ENCODE measurements at places on chromosomes 5 and 9.

DNA sequence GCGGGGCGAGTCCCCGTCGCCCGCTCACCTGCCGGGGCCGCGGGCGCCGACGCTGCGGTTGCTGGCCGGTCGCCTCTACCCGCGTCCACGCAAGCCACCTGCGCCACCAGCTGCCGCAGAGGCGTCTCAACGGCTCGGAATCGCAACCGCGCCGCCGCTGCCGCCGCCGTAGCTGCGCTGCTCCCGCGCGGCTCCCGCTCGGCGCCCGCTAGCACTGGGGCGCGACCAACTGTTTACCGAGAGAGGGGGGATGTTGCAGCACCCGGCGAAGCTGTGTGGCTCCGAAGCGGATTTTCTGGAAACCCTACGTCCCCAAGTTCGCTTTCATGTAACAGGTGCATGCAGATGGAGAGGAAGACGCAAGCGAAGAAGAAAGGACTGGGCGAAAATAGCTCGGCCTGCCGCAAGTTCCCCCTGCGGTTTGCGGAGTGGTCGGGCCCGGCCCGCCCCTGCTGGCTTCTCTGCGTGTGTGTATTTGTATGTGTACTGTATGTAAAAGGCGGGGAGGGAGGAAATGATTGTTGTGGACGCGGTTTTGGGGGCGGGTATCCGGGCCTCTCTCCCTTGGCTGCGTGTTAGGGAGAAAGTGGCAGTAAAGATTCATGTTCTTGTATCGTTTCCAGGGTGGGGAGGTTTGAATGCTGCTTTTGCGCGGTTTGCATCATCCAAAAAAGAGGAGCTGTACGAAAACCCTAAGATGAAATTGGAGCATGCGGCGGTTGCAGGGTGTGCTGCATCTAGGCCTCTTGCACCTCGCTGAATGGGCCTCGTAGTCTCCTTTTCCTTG is at the start of gene PSIP1:
Gene PSIP1 (minus strand): TSS at position 182 of the 787 bp plus-strand sequence. CDS start 782 bp downstream, outside the sequence.
- peak; percentile 87 for DNase-seq

DNA sequence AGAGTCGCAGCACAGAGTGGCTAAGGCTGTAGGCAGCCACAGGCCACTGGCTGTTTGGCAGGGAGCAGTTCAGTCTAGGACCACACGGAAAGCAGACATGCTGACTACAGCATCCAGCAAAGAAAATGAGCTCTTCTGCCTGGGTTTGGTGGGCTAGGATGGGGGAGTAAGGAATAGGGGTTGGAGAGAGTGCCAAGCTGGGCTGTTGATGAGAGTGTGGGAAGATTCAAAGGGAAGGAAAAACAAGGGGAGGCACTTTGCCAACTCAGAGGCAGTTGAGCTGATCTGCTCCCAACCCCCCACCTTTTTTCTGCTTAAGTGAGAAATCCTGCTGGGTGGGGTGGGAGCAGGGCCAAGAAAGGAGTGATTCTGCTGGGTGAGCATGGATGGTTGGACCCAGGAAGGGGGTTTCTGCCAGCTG is 35.9 kb downstream of the SVEP1 start:
- DNase-seq = peak; percentile 6

DNA sequence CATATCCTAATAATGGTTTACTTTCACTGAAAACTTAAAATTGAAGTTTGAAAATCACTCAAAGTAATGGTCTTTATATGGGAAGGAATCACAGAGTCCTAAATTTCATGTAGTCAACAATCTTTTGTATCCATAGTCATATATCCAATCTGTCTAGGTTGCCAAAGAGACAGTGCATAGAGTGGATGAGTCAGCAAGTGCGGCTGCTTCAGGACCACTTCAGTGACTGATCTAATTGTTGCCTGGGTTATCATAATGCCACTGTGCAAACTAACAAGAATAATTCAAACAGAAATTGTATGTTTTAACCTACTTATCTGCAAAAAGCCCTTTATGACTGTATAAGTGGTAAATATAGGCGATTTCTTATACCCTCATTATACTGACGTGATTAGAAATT is 211.3 kb upstream of the PRR16 start:
- DNase-seq = no peak

GRCh38 chr5:95861864-95862561 is 39.5 kb upstream of the GLRX start:
- peak; percentile 64 for DNase-seq

DNA sequence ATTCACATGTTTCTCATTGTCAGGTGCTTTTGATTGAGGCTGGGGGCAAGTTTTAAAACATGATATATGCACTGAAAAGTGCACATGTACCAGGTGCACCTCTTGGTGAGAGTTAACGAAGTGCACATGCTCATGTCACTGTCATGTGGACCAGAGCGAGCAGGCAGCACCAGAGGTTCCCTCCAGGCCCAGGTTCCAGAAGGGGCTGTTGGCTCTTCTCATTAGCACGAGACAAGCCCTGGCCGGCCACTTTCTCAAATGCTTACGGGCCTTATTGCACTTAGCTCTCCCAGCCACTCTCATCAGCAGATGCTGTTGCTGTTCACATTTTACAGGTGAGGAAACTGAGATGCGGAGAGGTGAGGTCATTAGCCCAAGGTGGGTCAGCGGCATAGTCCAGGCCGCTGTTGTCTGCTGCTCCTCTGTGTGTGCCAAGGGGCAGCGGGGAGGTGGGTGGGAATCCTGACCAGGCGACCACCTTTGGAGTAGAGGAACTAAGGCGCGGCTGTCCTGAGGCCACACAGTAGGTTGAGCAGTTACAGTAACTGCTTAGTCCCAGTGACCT is 27.4 kb downstream of the TENT4A start:
- no peak for DNase-seq

DNA sequence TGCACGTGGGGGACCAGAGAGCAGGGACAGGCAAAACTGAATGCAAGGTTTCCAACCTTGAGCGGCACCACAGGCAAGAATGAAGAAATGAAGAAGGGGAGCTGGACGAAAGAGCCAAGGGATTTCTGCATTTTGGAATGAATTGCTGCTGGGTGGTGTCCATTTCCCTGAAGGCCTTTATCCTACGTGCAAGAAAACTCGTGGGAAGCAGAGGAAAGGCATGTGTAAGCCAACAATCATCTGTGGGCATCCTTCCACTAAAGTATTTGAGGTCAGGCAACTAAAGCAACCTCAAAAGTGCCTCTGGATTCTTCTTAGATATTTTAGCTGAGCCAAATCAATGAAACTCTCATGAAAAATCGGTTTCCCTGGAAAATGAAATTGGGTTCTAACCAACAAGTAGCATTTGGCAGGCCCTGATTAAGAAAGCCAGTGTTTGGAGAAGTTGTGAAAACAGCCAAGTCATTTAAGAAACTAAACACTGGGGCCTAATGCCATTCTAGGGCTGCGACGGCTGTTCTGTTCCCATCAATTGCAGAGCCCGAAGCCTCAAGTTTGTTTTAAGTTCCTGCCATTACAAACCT is 4.7 kb upstream of the TGFBI start:
- DNase-seq = no peak

GRCh38 chr5:161274951-161275350 is 271.6 kb downstream of the GABRB2 start:
- no peak for DNase-seq

DNA sequence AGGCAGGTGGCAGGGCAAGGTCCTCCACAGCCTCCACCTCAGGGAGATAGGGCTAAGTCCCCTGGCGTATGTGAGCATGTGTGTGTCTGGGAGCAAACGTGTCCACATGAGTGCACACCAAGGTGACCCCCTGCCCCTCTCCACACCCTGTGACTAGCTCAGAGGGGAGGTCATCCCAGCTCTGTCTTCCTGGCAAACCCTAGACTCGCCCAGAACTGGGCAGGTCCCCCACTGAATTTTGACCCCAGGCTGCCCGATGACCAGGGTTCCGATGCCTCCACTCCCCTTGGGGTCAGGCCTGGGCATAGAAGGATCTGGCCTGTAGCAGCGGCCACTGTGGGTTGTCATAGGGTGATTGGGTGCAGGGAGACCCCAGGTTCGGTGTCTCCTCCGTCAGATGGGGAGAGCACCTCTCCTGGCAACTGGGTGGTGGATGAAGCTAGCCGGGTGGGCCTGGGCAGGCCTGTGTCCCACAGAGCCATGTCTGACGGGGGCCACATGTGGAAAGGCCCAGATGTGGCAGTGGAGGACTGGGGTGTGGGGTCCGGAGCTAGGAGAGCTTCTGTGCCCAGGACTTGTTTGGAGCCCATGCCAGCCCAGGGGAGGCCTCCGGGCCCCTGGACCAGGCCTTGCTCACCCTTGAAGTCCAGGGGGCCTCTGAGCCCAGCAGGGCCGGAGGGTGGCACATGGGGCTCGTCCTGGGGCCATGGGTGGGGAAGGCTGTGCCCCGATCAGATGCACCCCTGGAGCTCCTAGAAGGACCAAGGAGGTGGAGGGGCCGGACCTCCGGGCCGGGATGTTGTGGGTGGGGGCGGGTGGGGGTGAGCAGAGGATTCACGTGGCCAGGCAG is 6.2 kb downstream of the DIPK1B start:
- no peak for DNase-seq

- no peak for DNase-seq
Measured at GRCh38 chr9:113947941-113948340, 71.8 kb downstream of the ZNF618 start.

DNA sequence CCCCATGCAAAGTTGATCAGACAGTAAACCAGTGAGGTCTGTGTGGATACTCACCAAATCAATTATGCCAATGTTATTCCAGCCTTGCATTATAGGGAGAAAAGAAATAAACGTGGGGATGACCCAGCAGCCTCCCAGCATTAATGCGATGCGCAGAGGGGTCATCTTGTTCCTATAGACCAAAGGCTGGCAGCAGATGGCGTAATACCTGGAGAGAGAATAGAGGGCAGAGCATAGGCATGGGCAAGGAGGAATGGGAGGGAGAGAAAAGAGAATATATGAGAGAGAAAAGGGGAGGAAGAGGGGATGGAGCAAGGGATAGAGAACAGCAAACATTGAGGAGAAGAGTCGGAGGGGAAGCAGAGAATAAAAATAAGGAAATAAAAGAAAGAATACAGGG is 131.2 kb downstream of the HTR4 start:
- no peak for DNase-seq

DNA sequence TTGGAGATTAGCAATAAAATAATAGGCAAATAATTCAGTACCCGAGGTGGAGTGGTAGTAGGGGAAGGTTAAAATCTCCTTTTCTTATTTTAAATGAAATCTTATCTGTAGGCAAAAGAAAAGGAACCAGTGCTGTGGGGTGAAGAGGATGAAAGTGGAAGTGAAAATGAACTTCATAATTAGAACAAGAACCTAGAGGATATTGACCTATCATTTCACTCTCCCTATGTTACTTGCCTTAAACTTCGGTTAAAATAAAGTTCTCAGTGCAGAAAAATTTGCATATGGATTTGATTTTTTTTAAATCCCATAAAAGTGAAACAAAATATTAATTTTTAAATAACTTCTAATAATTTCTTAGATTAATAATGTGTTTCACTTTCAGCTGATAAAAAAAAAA is 1094.9 kb upstream of the C9orf72 start:
- DNase-seq = no peak

DNA sequence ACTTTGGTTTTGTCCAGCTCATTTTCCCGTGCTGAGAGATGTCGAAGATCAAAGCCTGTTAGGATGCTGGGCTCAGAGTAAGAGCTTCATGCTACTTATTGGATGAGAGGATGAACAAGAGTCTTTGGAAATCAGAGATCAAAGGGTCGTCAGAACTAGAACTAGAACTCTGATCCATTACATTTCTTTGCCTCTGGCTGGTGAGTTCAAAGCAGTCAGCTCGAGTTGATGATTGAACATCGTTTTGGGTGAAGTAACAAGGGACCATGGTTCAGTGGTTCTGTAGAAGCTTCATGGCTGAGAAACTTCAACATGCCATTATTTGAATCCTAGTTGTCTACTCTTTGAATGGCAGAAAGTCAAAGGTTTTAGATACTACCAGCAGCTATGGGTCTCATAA is 320.3 kb downstream of the ARHGEF28 start:
- DNase-seq = no peak

DNA sequence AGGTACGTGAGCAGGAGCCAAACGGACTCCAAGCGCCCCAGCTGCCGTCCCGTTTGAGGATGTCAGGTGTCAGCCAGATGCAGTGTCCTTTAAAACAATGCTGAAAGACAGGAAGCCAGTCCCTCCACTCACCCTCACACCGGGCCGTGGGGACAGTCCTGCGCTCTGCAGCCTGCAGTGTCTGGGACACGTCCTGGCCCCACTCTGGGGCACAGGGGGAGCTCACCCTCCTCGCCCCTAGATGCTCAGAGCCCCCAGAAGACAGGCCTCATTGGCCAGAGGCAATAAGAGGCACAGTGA is 79.7 kb downstream of the ZNF354C start:
- DNase-seq = no peak

DNA sequence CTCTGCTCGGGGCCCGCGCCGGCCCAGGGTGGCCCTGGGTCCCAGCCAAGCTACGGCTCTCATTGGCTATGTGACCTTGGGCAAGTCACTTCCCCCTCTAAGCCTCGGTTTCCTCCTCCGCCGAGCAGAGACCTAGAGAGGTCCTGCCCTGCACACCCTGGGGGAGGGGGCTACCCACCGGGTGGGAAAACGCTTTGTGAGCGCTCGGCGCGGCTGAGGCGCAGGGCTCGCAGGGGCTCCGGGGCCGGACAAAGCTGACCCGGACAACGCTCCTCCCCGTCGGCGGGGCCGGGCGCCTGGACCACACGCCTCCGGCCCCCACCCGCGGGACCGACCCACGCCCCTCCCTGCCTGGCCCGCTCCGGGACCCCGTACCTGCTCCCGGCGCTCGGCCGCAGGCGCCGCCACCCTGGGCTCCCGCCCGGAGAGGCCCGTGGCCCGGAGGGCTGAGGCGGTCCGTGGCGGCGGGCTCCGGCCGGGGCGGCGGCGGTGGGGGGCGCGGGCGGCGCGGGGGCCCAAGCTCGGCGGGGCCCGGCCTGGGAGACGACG is 85.7 kb upstream of the MELK start:
- DNase-seq = peak; percentile 42

- no peak for DNase-seq
Measured at GRCh38 chr9:29285818-29286217, 1712.5 kb upstream of the C9orf72 start.

DNA sequence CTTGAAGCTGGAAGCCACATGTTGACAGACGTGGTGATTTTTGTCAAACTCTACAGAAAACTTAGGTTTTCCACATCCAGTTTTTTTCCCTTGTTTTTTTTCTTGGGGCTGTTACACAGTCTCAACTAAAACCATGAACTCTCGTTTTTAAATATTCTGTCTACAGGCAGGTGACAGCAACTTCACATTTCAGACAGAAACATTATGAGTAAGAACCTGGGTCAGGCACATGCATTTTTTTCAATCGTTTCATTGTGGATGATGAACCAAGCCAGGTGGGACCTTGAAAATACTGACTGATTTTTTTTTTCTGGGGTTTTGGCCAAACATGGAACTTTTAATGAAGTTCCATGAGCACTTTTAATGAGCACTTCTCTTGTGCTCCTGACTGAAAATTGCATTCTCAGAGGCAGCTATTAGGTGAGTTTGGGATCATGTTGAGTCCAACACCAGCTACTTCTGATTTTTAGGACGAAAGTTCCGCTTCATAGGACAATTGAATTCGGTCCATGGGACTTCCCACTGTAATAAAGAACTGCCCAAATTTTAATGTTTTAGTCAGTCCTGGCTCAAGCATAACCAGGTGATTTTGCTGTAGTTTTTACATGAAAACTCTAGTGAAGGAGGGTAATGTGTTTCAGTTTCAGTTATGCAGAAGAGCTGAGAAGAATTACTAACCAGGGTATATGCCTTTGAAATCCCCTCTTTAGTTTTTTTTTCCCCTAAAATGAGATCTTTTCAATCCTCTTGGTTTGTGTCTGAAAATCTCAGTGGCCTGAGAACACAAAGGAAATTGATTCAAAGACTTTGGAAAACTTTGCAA is 93.2 kb upstream of the ADAMTS16 start:
- DNase-seq = no peak

Measured in endothelial cell of umbilical vein (primary cell).